Calu3 (cell line): ENCODE measurements at places on chromosomes 7 and 10. TPM values are rescaled to one million over a fixed set of nuclear protein-coding genes. Genes with fewer than 3 reads are reported as not detected.

- DNase-seq = no peak
These were observed 81.4 kb downstream of the HECW1 start for GRCh38 chr7:43193893-43194292.

GRCh38 chr7:28840592-28840995 is 117.5 kb downstream of the TRIL start:
- DNase-seq = no peak

DNA sequence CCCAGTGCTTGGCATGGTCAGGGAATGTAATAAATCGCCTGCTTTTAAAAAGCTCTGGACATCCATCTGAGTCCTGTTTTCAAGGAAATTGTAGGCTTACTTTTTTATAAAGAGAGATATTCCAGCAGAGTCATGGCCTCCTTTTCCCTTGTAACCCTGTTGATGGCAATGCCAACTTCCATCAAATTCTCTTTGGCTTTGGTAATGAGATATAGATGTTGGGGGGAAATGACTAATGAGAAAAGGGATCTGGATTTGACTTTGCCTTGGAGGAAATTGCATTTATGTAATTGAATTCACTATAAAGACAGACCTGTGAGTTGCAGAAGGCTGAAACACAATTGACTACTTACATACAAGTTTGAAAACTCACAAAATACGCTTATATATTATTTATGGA is 347.5 kb downstream of the GPR158 start:
- DNase-seq = no peak

DNA sequence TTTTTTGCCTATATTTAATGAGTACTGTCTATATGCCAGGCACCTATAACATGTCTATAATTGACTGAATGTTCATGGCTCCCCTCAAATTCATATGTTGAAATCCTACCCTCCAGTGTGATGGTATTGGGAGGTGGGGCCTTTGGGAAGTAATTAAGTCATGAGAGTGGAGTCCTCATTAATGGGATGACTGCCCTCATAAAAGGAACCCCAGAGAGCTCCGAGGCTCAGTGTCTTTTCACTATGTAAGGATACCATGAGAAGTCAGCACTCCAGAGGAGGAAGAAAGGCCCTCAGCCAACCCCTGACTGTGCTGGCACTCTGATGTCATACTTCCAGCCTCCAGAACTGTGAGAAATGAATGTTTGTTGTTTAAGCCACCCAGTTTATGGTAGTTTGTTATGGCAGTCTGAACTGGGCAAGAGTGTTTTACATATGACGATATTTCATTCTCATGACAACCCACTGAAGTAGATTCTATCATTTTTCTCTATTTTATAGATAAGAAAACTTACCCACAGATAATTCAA is 61.1 kb upstream of the PCGF5 start:
- no peak for DNase-seq

- DNase-seq = no peak
These were observed 99.4 kb downstream of the RSU1 start for GRCh38 chr10:16717622-16718395.

- no peak for DNase-seq
These were observed 173.4 kb downstream of the SORCS1 start for GRCh38 chr10:106991091-106991490.

DNA sequence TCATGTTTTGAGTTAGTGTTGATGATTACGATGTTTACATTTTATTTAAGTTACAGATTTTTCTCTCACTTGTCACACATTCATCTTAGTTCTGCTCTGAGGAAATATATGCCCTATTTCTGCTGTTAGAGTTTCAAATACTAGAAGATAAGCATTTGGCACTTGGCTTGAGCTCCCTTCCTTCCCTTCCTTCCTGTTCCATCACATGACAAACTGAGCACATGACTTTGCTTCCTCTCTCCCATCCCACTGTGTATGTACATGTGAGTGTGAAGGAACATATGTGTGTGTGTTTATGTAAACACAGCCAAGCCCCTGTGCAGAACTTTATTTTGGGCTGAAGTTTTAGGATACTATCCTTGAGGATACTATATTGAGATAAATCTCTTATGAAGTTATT is 795.9 kb upstream of the IGFBP3 start:
- DNase-seq = no peak

GRCh38 chr7:5693529-5693928 is 87.9 kb downstream of the RNF216 start:
- DNase-seq = peak; percentile 13

DNA sequence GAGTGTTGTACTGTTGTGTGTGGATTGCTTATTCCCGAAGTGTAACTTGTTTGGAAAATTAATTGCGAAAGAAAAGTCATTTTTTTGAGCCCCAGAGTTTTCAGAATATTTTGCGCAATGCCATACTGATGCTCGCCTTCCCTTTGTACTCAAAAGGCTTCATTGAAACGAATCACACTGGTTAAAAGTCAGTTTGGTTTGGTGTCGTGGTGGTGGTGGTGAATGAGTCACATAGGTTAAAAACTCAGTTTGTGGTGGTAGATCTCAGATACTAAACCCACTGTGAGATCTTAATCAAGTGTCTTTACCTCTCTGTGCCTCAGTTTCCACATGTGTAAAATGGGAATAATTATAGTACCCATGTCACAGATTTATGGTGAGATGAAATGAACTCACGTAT is 61.1 kb upstream of the IL6 start:
- no peak for DNase-seq

GRCh38 chr7:134254311-134254710 is 62.4 kb downstream of the SLC35B4 start:
- DNase-seq = no peak

DNA sequence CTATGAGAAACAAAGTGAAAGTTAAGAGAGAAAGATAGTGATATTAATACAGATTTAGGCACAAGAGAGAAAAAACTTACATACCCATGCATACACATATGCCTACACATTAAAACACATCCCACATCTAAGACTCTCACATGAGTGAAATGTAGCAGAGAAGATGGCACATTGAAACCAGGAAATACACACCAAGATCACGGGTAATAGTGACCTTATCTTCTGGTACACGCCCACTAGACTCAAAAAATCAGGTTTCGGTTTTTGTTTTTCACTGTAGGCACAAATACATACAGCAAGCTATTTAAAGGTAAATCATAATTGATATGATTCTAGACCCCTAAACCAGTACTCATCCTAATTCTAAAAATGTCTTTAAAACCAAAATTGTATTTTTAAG is 225.2 kb upstream of the TAC1 start:
- DNase-seq = no peak

DNA sequence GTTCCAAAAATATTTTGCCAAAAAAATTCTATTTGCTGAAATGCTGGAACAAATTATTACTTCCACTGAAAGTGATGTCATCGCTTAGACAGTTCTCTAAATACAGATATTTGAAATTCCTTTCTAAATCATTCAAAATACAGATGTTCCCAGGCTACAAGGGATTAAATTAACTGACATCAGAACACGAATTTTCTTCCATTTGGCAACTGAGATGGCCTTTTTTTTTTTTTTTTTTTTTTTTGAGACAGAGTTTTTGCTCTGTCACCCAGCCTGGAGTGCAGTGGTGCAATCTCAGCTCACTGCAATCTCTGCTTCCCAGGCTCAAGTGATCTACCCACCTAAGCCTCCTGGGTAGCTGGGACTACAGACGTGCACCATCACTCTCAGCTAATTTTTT is 57.0 kb downstream of the P4HA1 start:
- DNase-seq = no peak

GRCh38 chr10:129272176-129272575 is 194.9 kb upstream of the MGMT start:
- no peak for DNase-seq

- peak; percentile 16 for DNase-seq
These were observed 4.5 kb upstream of the LRRC4 start for GRCh38 chr7:128035712-128036111.

DNA sequence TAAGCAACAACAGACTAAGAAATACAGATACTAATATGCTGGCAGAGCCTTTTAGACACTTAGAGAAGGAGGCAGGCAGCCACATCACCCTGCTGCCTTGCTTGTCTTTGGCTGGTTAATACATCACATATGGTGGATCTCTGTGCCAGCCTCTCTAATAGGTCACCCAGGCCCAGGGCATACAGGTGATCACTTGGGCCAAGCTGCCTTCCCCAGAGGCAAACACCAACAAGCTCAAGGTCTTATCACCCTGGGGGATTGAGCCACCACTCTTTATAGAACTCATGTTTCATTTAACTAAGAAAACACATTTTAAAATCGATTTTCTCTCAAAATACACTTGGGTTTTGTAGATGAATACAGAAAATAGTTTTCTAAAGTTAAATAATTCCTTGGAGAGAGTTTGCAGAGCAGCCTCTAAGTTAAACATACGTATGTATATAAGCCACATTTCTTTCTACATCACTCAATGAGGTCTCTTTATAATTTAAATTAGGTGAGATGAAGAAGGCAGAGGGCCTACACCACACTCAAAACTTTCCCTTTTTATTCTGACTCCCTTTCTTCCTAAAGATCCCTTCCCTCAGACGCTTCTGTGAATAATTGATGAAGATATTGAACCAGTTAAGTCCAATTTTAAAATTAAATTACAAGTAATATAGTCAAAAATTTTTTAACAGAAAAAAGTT is 556.8 kb upstream of the GHITM start:
- no peak for DNase-seq

DNA sequence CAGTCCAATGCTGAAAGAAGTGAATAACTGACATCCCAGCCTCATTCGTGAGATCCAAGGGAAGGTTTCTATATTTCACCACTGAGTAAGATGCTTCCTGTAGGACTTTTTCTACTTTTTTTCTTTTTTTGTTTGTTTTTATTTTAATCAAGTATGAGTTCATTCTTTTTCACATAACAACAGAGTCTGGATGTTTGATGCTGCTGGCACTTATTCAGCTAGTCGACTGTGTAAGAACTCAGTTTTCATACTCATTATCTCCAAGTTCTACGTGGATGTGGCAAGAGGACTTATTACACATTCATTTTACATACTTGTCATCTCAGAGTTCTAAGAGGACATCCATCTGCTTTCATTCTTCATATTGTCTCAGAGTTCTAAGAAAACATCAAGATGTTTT is 86.9 kb downstream of the CPXM2 start:
- DNase-seq = no peak

DNA sequence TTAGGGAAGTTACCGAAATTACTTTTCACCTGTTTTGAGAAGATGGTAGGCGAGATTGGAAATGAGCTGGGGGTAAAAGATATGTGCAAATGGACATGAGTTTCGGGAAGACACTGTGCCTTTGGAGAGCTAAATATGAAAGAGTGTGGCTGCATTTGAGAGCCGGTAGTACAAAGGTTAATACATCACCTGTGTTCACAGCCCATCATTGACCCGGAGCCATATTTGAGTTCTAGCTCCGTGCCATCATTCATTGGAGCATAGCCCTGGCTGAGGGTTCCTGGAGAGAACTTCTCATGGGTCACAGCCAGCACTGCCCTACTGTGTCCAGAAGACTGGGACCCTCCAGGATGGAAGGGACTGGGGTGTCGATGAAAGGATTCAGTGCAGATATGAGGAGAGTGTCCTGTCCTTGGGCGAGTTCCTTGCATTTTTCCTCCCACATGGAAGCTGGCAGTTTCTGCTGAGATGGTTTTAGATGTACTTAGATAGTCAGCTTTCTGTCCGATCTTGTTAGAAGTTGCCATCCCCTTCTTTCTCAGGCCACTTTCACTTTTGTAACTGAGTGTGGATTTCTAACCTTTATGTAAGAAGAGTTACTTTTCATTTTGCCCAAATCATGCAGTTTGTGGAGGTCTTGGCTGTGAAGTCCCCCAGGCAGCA is 138.8 kb downstream of the JCAD start:
- no peak for DNase-seq

The GRK5 gene
- total RNA-seq = 2.4 and 4.4 TPM in 2 replicates

The PMS2 gene
- total RNA-seq = 32.6 and 33.2 TPM in 2 replicates

The ZNF853 gene
- total RNA-seq = 10.1 and 11.4 TPM in 2 replicates

The NXPH1 gene
- not detected in 2 replicates for total RNA-seq

The PGAM2 gene
- 0.87 TPM in 1 of 2 replicates, not detected in the other for total RNA-seq

The MRC1 gene
- total RNA-seq = 0.09 TPM in 1 of 2 replicates, not detected in the other

The RAMP3 gene
- not detected in 2 replicates for total RNA-seq

The GJD4 gene
- not detected in 2 replicates for total RNA-seq

The SPDYE16 gene
- not detected in 2 replicates for total RNA-seq

The C7orf33 gene
- not detected in 2 replicates for total RNA-seq

The SLC29A4 gene
- total RNA-seq = 1.9 and 2.5 TPM in 2 replicates
